ENCODE measurements at places on chromosomes 5 and 9. TPM values are rescaled to one million over a fixed set of nuclear protein-coding genes. Genes with fewer than 3 reads are reported as not detected.

The KCTD16 gene
- 0.17 TPM for total RNA-seq

GRCh38 chr9:137432687-137433348, 8.3 kb downstream of the ENTPD8 start:
- no peak overlapping the region for H3K4me3 ChIP-seq
- no peaks in the 10 kb centered on the region for H3K27me3 ChIP-seq
- H3K4me1 ChIP-seq = no peaks in the 10 kb centered on the region
- H3K27ac ChIP-seq = no peak overlapping the region

The SPINK7 gene
- total RNA-seq = not detected

- H3K4me1 ChIP-seq = peaks cover 2% of the 10 kb centered on the region
- H3K4me3 ChIP-seq = no peak overlapping the region
- H3K27me3 ChIP-seq = peaks cover 5% of the 10 kb centered on the region
- no peaks in the 10 kb centered on the region for H3K36me3 ChIP-seq
These were observed 18.5 kb upstream of the SMIM32 start for GRCh38 chr5:136211282-136212040.

The PCDHGA3 gene
- total RNA-seq = not detected

- H3K27ac ChIP-seq = no peak overlapping the region
- H3K4me3 ChIP-seq = no peak overlapping the region
- H3K4me1 ChIP-seq = peaks cover 2% of the 10 kb centered on the region
- DNase-seq = no peak
These were observed 68.7 kb downstream of the MRPS27 start for GRCh38 chr5:72251386-72251785.

GRCh38 chr9:130410443-130410842, 34.3 kb upstream of the ASS1 start:
- no peak overlapping the region for H3K4me3 ChIP-seq
- no peaks in the 10 kb centered on the region for H3K4me1 ChIP-seq
- H3K27ac ChIP-seq = no peak overlapping the region
- no peak for DNase-seq
- peaks cover 13% of the 10 kb centered on the region for H3K27me3 ChIP-seq
- no peaks in the 10 kb centered on the region for H3K36me3 ChIP-seq

The SPOCK1 gene
- total RNA-seq = not detected

The ANKRD31 gene
- total RNA-seq = 0.51 TPM

The NUTM2G gene
- total RNA-seq = not detected

- no peaks in the 10 kb centered on the region for H3K27me3 ChIP-seq
- H3K4me1 ChIP-seq = peaks cover 2% of the 10 kb centered on the region
- H3K27ac ChIP-seq = no peak overlapping the region
- H3K4me3 ChIP-seq = no peak overlapping the region
These were observed 48.9 kb upstream of the CACNA1B start for GRCh38 chr9:137828527-137829259.

- no peaks in the 10 kb centered on the region for H3K4me1 ChIP-seq
- H3K36me3 ChIP-seq = no peaks in the 10 kb centered on the region
- H3K4me3 ChIP-seq = no peak overlapping the region
- no peak overlapping the region for H3K27ac ChIP-seq
- H3K27me3 ChIP-seq = peaks cover 24% of the 10 kb centered on the region
These were observed 6.2 kb downstream of the PPP1R26 start for GRCh38 chr9:135485832-135486231.

DNA sequence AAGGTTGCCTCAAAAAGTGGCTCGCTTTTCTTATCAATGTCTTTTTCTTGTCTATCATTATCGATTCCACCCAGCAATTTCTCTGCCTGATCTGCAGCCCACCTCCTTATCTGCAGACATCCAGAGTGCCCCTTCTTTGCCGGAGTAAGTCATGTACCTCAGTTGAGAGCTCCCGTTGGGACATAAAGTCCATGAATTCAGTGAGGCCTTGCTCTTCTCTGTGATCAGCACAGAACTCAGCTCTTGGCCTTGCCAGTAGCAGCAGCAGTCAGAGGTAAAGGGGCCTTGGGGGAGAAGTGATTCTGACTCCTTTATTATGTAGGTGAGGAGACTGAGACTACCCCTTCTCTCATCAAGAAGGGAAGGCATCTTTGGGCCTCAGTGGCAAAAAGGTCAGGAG, 24.9 kb upstream of the DCAF12 start:
- H3K4me1 ChIP-seq = no peaks in the 10 kb centered on the region
- no peaks in the 10 kb centered on the region for H3K36me3 ChIP-seq
- H3K27me3 ChIP-seq = peaks cover 6% of the 10 kb centered on the region
- no peak overlapping the region for H3K27ac ChIP-seq
- no peak overlapping the region for H3K4me3 ChIP-seq
- DNase-seq = no peak

The F12 gene
- 2.2 TPM for total RNA-seq

DNA sequence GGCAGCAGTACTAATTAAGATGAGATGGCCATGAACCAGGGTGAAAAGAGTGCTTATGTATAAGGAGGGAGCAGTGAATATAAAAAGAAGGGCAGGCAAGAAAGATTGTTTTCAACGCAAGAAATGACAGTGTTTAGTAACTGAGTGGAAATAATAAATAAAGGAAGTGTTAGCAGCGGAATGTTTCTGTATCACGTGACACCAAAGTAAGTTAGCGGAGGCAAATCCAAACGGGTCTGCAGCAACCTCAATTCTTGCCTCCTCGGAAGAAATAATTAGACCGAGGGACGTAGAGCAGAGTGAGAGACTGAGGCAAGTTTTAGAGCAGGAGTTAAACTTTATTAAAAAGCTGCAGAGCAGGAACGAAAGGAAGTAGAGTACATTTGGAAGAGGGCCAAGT, 15.4 kb upstream of the GAS1 start:
- H3K27ac ChIP-seq = no peak overlapping the region
- H3K27me3 ChIP-seq = peaks cover 13% of the 10 kb centered on the region
- H3K36me3 ChIP-seq = no peaks in the 10 kb centered on the region
- H3K4me3 ChIP-seq = no peak overlapping the region
- no peak for DNase-seq

GRCh38 chr5:150458802-150459557, 9.4 kb upstream of the RPS14 start:
- H3K36me3 ChIP-seq = no peaks in the 10 kb centered on the region
- H3K27me3 ChIP-seq = peaks cover 2% of the 10 kb centered on the region
- peak overlapping the region; percentile 43 for H3K4me3 ChIP-seq
- H3K27ac ChIP-seq = peak overlapping the region; percentile 86
- DNase-seq = peak; percentile 91
- H3K4me1 ChIP-seq = peaks cover 37% of the 10 kb centered on the region

DNA sequence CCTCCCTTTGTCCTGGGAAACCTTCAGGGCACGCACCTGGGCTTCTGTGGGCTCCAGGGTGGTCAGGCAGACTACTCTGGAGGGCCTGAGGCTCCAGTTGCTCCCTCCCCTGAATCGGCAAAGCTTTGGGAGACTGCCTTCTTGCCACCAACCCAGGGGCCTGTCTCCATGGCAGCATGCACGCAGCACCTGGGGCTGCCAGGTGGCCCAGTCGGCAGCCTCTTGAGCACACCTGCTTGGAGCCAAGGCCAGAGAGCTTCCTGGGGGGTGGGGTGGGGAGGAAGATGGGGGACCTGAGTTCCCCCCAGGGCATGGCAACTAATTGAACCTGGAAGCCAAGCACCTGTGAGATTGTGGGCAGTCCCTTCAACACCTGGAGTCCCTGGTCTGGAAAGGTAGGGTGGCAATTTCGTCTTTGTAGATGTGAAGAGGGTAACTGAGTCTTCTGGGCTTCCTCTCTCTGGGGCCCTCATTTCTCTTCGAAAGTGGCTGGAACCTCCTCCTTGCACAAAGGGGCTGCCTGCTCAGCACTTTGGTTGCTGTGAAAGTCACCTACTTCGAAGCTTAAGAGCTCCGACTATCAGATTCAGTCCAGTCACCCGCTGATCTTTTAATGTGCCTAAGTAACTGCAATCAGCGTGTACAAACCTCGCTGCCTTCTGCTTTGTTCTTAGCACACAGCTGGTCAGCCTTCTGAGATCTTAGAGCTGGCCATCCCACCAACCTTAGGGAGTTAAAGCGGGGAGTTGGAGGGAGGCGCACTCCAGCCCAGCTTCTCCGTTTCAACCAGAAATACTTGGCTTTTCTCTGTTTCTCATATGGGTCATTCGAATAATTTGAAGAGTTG, 4.0 kb downstream of the RNF183 start:
- peaks cover 8% of the 10 kb centered on the region for H3K4me1 ChIP-seq
- no peaks in the 10 kb centered on the region for H3K36me3 ChIP-seq
- DNase-seq = no peak
- no peak overlapping the region for H3K4me3 ChIP-seq

The IRX4 gene
- total RNA-seq = not detected

The SOHLH1 gene
- not detected for total RNA-seq

The HEXB gene
- total RNA-seq = 68.5 TPM

DNA sequence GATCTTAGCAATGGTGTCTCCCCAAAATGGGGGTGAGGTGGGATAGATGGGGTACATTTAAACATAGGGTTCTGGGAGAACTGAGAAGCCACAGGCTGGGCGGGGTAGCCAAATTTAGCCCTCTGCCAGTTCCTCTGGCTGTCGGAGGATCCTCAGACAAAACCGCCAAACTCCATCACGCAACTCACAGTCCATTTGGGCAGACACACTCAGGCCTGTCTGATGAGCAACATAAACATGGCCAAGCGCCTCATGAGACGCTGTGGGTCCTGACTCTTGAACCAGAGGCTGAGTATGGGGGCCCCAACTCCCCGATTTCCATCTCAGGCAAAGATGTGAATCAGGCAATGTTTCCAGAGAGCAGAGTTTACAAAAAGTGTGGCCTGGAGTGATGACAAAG, 162.3 kb downstream of the FGF18 start:
- H3K36me3 ChIP-seq = no peaks in the 10 kb centered on the region
- H3K27me3 ChIP-seq = no peaks in the 10 kb centered on the region
- DNase-seq = no peak
- no peaks in the 10 kb centered on the region for H3K4me1 ChIP-seq

DNA sequence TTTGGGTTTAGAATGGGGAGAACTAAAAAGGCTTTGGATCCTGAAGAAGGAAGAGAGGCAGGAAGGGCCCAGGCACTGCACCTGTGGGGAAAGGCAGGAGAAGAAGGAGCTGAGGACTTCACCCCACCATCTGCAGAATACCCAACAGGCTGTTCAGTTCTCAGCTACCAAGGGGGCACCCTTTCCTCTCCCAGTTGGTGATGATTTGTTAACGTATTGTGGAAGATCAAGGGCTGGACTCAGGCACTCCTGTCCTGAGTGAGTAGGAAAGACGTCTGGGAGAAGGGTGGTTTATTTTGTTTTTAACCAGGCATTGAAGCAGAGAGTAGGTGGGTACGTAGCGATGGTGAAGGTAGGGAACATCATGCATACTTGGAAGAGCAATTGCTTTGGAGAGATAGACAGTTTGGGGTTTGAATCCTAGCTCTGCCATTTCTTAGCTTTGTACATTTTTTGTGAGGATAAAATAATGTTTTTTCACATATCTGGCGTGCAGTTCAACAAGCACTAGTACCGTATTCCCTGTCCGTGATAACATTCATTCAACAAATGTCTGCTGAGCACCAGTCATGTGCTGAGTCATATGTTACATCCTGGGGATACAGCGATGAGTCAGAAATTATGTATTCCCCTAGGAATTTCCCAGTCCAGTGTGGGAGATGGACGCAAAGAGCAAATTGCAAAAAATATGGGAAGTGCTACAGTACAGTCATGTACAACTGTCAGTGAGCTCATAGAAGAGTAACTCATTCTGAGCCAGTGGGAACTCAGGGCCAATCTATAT, 2.1 kb downstream of the MSANTD3 start:
- no peak overlapping the region for H3K4me3 ChIP-seq
- no peak overlapping the region for H3K27ac ChIP-seq
- DNase-seq = no peak
- peaks cover 8% of the 10 kb centered on the region for H3K27me3 ChIP-seq
- H3K36me3 ChIP-seq = peaks cover 16% of the 10 kb centered on the region

DNA sequence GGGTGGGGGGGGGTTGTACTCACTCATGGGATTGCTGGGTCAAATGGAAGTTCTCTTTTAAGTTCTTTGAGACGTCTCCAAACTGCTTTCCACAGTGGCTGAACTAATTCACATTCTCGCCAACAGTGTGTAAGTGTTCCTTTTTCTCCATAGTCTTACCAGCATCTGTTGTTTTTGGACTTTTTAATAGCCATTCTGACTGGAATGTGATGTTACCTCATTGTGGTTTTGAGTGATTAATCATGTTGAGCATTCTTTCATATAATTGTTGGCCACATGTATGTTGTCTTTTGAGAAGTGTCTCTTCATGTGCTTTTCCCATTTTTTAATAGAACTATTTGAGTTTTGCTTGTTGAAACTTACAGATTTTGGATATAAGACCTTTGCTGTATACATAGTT, 94.9 kb upstream of the PLPPR1 start:
- H3K36me3 ChIP-seq = no peaks in the 10 kb centered on the region
- DNase-seq = no peak
- no peaks in the 10 kb centered on the region for H3K4me1 ChIP-seq
- no peak overlapping the region for H3K27ac ChIP-seq
- no peak overlapping the region for H3K4me3 ChIP-seq

DNA sequence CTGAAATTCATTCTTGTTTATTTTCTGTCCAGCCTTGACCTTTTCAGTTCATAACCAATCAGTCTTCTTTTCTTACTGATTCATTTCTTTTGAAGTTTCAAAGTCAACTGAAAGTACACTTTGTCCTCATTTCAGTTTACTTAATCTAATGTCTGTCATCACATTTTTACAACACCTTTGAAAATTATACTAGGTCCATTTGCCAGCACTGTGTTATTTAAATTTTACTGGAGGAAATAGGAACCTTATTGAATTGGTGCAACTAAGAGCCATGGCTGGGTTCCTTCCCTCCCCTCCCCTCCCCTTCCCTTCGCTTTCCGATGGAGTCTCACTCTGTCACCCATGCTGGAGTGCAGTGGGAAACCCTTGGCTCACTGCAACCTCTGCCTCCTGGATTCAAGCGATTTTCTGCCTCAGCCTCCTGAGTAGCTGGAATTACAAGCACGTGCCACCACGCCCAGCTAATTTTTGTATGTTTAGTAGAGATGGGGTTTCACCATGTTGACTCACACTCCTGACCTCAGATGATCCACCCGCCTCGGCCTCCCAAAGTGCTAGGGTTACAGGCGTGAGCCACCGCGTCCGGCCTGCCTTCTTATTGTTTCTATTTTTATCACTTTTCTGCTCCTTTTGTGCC, 6.3 kb downstream of the RMI1 start:
- no peak overlapping the region for H3K27ac ChIP-seq
- H3K27me3 ChIP-seq = no peaks in the 10 kb centered on the region
- peaks cover 32% of the 10 kb centered on the region for H3K4me1 ChIP-seq

DNA sequence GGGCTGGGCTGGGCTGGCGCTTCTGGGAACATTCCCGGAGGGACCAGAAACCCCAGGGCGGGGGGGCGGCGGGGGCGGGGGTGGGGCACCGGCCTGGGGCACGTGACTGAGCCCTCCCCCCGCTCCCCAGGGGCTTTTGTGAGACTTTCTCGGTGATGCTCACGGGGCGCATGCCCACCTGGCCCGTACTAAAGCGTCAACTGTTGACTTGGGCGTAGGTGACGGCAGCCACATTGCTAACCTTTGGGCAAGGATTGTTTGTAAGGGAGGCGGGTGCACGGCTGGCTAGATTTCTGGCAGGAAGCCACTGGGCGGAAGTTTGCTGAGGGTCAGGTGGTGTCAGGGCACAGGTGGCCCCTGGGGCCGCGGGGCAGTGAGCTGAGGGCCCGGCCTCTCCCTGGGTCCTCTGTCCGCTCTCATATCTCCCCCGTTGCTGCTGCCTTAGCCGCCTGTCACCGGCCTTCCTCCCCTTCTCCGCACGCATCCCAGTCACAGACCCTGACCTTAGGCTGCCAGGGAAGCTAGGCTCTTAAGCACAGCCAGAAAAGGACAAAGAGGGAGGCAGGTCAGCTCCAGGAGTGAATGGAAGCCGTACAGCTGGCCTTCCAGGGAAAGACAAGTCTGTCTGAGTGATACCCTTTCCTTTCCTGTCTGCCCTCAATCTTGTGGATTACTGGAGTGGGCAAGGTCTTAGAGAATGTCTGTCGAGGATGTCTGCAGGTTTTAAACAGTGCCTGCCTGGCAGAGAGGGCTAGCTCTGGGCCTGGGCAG, 812 bp downstream of the CACFD1 start:
- H3K4me3 ChIP-seq = peak overlapping the region; percentile 66
- peaks cover 15% of the 10 kb centered on the region for H3K27me3 ChIP-seq
- peak overlapping the region; percentile 42 for H3K27ac ChIP-seq
- no peak for DNase-seq

The N4BP3 gene
- 5.3 TPM for total RNA-seq

The PHYHD1 gene
- total RNA-seq = 1.6 TPM

Measured in activated naive CD8-positive, alpha-beta T cell treated with anti-CD3 and anti-CD28 coated beads, Interleukin-2, amount 10 ng/mL, durations not matched to agents 7 days and 5 days (primary cell).